Activated T-cell treated with anti-CD3 and anti-CD28 coated beads, Interleukin-2, amount 50 U/mL, for 24 hours (primary cell): ENCODE measurements at places on chromosomes 3 and 15.

GRCh38 chr15:52251144-52251860 is 44.3 kb downstream of the MYO5C start:
- peaks cover 27% of the 10 kb centered on the region for H3K4me1 ChIP-seq
- no peak for DNase-seq
- H3K36me3 ChIP-seq, result no peaks in the 10 kb centered on the region
- no peaks in the 10 kb centered on the region for H3K27me3 ChIP-seq
- H3K4me3 ChIP-seq, result no peak overlapping the region
- no peak overlapping the region for H3K27ac ChIP-seq

DNA sequence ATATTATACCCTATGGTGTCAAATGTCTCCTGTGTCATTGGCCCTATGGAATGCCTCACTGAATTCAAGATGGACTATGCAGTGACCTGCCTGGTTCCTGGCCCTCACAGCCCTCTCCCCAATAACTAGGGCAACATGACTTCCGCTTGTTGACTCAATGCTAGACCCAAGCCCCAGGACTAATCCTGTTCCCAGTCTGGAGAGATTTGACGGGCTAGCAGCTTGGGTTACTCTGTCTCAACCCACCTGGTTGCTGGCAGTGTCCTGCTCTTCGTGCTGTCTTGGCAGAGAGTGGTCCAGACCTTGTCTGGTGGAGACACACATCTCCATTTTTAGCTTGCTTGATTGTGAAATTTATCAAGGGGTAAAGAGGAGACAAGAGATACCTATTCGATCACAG is 135.8 kb upstream of the HES1 start:
- H3K27me3 ChIP-seq, result peaks cover 42% of the 10 kb centered on the region
- H3K36me3 ChIP-seq, result no peaks in the 10 kb centered on the region
- H3K4me1 ChIP-seq, result peaks cover 7% of the 10 kb centered on the region
- H3K27ac ChIP-seq, result no peak overlapping the region
- no peak for DNase-seq
- no peak overlapping the region for H3K4me3 ChIP-seq

DNA sequence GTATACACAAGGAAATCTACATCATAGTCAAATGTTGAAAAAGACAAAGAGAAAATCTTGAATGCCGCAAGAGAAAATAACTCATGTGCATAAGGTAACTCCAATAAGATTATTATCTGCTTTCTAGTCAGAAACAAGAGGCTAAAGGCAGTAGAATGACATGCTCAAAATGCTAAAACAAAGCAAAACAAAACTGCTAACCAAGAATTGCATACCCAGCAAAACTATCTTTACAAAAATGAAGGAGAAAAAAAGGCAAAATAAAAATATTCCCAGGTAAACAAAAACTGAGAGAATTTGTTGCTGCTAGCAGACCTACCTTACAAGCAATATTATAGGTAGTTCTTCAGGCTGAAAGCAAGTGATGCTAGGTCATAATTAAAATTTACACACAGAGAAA is 76.4 kb upstream of the TMEM158 start:
- no peak for DNase-seq
- peaks cover 31% of the 10 kb centered on the region for H3K27me3 ChIP-seq
- H3K4me3 ChIP-seq, result no peak overlapping the region
- no peak overlapping the region for H3K27ac ChIP-seq
- H3K4me1 ChIP-seq, result no peaks in the 10 kb centered on the region

DNA sequence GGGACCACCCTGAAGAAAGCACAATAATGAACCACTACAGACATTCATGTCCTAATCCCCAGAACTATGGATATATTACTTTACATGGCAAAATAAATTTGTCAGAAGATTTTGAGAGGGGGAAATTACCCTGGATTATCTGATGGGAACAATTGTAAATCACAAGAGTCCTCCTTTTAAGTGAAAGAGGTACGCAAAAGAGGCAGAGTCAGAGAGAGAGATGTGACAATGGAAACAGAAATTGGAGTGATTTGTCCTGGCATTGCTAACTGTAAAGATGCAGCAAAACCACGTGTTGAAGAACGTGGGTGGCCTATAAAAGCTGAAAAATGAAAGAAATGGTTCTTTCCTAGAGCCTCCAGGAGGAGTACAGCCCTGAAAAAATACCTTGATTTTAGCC is 1121.4 kb upstream of the ALCAM start:
- no peak overlapping the region for H3K4me3 ChIP-seq
- no peak overlapping the region for H3K27ac ChIP-seq
- H3K4me1 ChIP-seq, result no peaks in the 10 kb centered on the region
- H3K36me3 ChIP-seq, result no peaks in the 10 kb centered on the region
- H3K27me3 ChIP-seq, result no peaks in the 10 kb centered on the region

DNA sequence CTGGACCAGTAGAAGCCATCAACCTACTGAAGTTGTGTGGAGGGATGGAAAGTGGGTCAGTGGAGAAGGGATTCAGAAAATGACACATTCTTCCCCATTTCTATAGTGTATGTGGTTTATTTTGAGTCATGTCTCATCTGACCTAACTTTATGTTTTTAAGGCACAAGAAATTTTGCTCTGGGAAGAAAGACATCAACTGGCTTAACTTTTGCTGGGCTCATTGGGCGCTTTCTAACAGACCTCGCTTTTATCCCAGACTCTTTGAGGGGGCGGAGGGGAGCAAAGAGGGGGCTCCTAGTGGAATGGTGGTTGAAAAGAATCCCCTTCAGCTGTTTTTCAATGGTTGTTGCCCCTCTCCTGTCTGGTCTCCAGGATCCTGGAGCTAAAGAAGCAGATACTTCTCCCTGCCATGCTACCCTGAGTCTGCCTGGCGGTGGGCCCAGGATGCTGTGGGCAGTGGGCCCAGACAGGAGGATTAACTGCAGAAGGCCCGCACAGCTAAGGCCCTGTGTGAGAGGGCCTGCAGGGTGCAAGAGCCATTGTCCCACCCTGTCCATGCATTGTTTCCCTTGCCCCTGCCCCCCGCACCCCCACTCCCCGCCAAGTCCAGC is 14.5 kb downstream of the CSRNP1 start:
- H3K4me1 ChIP-seq, result peaks cover 51% of the 10 kb centered on the region
- peaks cover 66% of the 10 kb centered on the region for H3K36me3 ChIP-seq
- H3K27ac ChIP-seq, result peak overlapping the region; percentile 79
- H3K27me3 ChIP-seq, result no peaks in the 10 kb centered on the region

GRCh38 chr15:73389971-73390544 is 21.3 kb upstream of the HCN4 start:
- H3K27me3 ChIP-seq, result peaks cover 22% of the 10 kb centered on the region
- H3K36me3 ChIP-seq, result no peaks in the 10 kb centered on the region
- H3K27ac ChIP-seq, result no peak overlapping the region
- H3K4me1 ChIP-seq, result no peaks in the 10 kb centered on the region

DNA sequence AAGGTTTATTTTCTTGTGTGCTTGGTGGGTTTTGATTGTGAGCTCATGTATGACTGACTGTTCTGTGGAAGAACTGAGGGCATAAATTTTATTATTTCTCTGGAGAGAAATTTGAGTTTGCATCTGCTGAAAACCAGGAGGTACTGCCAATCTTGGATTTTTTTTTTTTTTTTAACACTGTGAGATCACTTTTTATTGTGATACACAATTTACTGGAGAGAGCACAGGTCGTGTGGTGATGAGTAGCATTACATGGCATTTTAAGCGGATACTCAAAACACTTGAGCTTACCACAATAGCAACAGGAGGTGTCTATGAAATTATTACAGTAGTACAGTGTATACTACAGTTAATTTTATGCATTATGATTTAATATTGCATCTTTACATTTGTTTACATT is 237.4 kb downstream of the MFSD1 start:
- H3K27me3 ChIP-seq, result no peaks in the 10 kb centered on the region
- H3K4me1 ChIP-seq, result no peaks in the 10 kb centered on the region
- H3K27ac ChIP-seq, result no peak overlapping the region
- H3K4me3 ChIP-seq, result no peak overlapping the region
- no peaks in the 10 kb centered on the region for H3K36me3 ChIP-seq
- DNase-seq, result no peak
